AML-193 (cell line): ENCODE measurements at places on chromosomes 6 and 20.

DNA sequence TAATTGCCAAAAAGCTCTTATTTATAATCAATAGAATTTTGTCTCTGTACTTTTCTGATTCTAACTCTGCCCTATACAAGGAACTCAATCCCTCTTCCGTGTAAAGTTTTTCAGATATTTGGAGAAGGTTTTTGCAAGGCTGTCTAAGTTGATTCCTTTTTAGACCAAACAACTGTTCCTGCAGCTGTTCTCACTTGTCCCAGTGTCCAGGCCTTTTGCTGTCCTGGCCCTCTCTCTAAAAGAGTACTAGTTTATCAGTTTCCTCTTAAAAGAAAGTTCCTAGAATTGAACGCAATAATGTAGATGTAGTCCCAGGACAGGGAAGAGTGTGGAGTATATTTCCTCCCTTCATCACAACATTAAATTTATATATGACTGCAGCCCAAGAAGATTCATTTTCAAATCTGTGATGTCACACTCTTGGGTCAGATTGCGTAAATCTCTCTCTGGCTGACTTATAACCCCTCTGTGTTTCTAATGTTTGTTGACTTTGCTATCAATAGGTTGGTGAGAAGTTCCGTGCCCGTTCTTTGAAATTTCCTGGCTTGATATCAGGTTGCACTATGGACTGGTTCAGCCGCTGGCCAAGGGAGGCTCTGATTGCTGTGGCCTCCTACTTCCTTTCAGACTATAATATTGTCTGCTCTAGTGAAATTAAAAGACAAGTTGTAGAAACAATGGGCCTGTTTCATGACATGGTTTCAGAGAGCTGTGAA, 139.4 kb upstream of the GLP1R start:
- DNase-seq, result no peak

DNA sequence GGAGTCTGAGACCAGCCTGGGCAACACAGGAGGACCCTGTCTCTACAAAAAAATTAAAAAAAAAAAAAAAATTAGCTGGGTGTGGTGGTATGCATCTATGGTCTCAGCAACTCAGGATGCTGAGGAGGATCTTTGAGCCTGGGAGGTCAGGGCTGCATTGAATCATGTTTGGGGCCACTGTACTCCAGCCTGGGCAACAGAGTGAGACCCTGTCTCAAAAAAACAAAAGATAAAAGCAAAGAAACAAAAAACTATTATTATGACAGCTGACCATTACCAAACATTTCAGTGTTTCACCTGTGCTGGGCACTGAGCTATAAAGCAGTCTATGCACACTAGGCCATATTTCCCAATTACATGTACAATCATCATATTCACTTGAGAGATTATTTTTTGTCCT, 35.7 kb downstream of the COX4I2 start:
- DNase-seq, result no peak

- no peak for DNase-seq
These were observed 54.4 kb downstream of the PCNA start for GRCh38 chr20:5065166-5065878.

DNA sequence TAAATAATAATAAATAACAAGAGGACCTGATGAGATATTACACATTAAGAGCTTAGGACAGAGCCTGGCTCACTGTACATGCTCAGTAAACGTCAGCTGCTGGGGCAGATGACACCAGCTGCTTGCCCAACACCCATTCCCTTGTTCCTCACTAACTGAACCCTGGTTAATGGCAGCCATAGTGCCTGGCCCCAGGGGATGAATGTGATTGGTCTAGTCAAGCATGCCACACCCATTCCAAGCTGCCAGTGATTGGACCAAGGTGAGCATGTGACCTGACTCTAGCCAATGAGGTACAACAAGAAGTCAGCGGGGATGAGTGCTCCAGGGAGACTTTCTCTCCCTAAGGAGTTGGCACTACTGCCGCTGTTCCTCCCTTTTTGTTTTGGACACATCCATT, 85.1 kb upstream of the PTPN1 start:
- no peak for DNase-seq

DNA sequence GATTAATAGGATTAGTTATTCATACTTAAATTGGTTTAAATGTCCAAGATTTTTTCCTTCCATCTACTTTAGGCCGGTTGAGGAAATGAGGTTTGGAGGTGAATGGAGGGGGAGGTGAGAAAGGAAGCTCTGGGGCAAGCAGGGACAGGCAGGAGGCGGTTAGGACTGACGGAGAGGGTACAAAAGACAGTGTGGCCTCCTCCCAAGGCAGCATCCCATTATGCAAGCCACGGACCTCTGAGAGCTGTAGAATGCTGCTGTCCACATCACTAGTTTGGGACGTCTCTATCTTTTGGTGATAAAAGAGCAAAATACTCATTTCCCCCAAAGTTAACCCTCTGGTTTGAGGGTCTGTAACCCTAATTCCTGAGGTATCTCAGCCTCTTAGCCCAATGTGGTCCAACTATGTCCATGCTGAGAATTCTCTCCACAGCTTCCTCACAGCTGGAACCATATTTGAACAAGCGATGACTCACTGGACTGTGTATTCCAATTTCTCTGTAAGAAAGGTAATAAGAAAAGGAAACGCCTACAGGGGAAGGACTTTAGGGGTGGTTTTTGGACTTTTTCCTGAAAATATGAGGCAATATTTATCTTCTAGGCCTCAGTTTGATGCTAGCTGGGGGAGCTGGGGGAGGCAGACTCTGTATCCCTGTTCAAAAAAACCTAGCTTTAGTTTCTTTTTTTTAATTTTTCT, 172.2 kb downstream of the TFAP2B start:
- DNase-seq, result no peak
